ENCODE measurements at places on chromosomes 5 and 9. TPM values are rescaled to one million over a fixed set of nuclear protein-coding genes. Genes with fewer than 3 reads are reported as not detected.

ZBTB43 gene
- total RNA-seq = 9.6 TPM

EDIL3 gene
- total RNA-seq = 246 TPM

PPP2R2B gene
- not detected for total RNA-seq

CRB2 gene
- total RNA-seq = not detected

NOXA1 gene
- total RNA-seq = not detected

IL5 gene
- total RNA-seq = not detected

SGCD gene
- 0.85 TPM for total RNA-seq

IDNK gene
- 5.8 TPM for total RNA-seq

HAND1 gene
- total RNA-seq = not detected

PCDHGA3 gene
- 1.7 TPM for total RNA-seq

LCN2 gene
- not detected for total RNA-seq

SIT1 gene
- total RNA-seq = not detected

EXD3 gene
- 18.0 TPM for total RNA-seq

PCDHB6 gene
- total RNA-seq = 0.28 TPM

ISL1 gene
- not detected for total RNA-seq

SPRY4 gene
- 8.7 TPM for total RNA-seq
